ENCODE measurements at places on chromosomes 12 and 14.

DNA sequence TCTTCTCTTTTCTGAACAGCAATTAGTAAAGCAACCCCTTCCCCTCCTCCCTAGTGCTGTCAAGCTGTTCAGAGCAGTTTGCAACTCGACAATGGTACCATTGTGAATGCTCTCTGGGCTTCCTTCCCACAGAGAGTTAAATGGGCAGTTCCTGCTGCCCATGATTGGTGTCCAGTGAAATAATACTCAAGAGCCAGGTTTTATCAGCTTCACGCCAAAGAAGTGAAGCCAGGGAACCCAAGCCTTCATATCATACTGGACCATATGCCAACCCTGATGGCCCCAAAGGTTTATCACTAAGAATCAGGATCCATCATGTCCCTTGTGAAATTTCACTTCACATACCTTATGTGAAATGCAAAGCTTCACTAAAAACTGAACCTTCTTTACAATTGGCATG lies 24.7 kb downstream of the INSM2 start:
- DNase-seq = no peak

- no peak for DNase-seq
These were observed 124.8 kb upstream of the WSCD2 start for GRCh38 chr12:108004319-108004718.

DNA sequence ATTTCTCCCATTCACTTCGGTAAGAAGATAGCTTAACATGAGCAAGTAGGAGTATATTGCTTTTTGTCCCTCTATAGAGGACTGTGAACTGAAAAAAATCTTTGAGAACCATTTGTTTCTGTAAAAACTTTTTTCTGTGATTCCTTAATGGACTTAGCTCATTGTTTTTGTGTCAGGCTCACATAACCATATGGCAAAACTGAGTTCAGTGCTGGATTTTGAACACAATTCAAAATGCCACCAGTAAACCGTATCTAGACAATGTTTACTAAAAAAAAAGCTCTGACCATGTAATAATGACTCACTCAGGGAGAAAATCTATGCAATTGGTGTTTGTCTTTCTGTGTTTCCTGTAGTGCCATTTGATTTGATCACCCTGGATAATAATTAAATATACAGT lies 5.2 kb downstream of the TRHDE start:
- no peak for DNase-seq

GRCh38 chr12:51306507-51306906 lies 17.5 kb downstream of the BIN2 start:
- DNase-seq = no peak

DNA sequence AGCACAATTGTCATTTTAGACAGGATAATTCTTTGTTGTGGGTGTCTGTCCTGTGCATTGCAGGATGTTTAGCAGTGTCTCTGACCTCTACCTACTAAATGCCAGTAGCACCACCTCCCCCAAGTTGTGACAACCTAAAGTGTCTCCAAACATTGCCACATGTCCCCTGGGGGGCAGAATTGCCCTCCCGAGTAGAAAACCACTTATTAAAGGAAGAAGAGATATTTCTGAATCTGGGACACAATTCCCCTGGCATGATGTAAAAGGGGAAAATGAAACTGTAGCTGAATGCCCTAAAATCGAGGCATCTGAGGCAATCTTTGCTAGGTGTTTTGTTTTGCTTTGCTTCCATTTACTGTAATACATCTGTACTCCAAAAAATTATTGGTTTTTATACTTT lies 116.8 kb upstream of the NAP1L1 start:
- DNase-seq = no peak

DNA sequence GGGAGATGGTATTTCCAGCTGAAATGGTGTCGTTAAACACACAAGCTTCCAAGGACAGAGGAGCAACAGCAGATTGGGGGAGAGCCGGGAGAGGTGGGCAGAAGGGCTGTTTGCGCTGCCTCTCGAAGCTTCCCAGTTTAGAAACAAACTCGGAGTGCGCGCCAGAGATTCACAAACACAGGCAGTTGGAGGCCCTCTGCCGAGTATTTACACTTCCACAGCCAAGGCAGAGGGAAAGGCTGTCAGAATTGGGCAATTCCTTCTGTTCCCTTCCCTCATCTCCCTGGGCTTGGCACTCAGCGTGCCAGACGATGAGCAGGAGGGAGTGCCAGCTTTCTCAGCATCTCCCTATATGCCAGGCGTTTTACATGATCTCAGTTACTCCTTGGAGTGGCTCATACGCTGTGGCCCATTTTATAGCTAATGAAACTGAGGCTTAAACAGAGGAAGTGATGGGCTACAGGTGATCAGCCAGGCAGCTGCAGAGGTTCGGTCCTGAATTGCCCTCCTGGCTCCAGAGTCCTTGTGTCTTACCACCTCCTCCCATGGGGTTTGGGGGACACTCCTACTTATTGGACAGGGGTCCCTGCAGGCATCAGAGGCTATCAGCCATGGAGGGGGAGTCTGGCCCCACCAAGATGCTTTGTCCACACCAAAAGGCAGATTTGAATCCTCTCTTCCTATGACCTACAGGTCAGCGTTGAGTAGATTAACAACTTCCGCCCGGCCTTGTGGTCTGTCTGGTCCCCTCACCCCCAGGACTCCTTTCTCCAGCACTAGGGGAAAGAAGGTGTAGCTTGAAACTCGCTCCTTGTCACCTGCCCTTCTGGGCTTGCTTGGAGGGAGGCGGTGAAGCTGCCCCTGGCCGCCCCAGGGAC lies 3.1 kb downstream of the FAM222A start:
- DNase-seq = no peak

- no peak for DNase-seq
These were observed 8.1 kb downstream of the GAPDH start for GRCh38 chr12:6542209-6543009.

- peak; percentile 1 for DNase-seq
These were observed 218.8 kb upstream of the BMP4 start for GRCh38 chr14:54175298-54175942.

DNA sequence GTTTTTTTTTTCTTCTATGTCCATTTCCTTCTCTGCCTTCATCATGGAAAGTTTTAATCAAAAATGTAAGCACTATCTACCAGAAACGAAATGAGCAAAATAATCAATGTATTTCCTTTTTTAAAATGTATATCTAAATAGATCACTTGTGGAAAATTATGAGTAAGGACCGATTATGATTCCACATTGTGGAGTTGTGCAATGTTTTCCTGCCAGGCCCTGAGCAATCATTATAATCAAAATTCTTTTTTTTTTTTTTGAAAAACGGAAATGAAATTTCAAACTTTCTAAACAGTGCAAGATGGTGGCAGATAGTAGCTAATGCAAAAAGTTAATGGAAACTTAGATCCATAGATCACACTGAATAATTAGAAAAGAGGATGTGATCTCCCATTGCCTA lies 1074.6 kb upstream of the TMEM132C start:
- DNase-seq = no peak

GRCh38 chr12:65986047-65986446 lies 144.5 kb downstream of the LLPH start:
- no peak for DNase-seq

- no peak for DNase-seq
These were observed 23.3 kb upstream of the SLC6A12 start for GRCh38 chr12:237026-237815.

DNA sequence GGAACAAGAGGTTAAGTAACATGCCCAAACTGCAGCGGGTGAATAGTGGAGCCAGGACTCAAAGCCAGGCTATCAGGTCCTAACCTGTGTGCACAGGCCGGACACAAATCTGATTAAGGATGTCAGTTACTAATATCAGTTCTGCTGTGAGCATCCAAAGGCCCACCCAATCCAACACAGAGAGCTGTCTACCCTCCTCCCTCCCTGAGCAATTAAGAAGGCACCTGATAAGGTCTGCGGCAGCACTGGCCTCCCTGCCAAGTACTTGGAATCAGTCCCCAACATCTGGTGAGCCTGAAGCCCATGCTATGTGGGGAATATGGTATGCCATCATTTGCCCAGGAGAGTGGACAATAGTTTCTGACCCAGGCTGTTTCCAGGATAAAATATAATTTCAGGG lies 3.9 kb downstream of the HEBP1 start:
- DNase-seq = no peak

GRCh38 chr14:50357753-50358395 lies 38.8 kb downstream of the CDKL1 start:
- DNase-seq = no peak

GRCh38 chr12:132392389-132393244 lies 63.2 kb upstream of the GALNT9 start:
- no peak for DNase-seq

- DNase-seq = no peak
These were observed 5.5 kb upstream of the CHD4 start for GRCh38 chr12:6612652-6613014.

GRCh38 chr14:101082436-101083384 lies 179.2 kb upstream of the RTL1 start:
- no peak for DNase-seq

- DNase-seq = no peak
These were observed 64.9 kb upstream of the PCED1B start for GRCh38 chr12:47014474-47014873.

DNA sequence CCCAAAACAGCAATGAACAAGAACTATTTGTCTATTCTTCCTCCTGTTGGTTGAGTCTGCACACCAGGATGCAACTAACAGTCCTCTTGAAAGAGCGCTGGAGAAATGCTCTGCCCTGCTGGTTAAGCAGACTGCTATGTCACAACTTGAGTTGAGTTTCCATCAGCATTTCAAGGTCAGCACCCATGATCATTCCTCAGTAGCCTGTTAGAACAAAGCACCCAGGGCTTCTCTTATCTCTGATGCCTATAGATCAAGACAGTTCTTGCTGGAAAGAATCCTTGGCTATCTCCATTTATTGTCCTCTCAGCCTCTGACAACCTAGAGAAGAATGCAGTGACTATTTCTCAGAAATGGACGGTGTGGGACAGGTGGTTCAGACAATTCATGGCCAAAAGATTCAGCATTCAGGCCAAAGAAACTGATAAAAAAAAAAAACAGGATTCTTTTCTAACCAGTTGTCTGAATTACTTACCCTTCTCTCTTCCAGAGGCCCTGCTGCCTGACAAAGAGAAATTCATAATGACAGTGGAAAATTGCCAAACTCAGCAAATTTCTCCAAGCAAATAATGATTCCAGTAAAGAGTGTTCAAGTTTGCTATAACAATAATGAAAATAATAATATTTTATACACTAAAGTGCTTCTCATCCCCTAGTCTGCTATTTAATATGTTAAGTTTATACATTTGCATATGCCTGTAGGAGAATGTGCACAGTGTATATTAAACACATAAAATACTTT lies 306.7 kb downstream of the EMP1 start:
- no peak for DNase-seq

DNA sequence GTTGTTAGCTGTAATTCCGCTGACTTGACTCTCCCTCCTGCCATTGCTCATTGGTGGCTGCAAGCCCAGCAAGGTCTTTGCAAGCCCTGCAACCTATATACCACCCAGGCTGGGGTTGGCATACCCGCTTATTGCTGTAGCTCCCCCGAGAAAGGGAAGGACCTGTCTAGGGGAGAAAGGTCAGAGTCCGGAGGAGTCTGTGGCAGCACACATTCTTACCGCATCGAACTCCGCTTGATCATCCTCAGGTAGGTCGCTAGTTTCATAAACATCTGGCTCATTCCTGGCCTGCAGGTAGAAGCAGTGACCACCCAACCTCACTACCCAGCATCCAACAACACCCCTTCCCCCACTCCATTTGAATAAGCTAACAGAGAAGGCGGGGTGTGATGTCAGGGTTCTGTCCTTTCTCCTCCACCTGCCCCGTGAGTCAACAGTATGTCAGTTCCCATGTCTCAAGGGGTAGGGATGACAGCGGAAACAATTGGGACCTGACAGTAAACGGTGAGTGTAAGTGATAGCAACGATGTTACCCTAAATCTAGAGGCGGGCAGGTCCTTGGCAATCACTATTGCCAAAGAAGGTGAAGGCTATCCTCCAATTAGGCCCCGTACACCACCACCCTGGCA lies 1.1 kb downstream of the DCTN2 start:
- no peak for DNase-seq

DNA sequence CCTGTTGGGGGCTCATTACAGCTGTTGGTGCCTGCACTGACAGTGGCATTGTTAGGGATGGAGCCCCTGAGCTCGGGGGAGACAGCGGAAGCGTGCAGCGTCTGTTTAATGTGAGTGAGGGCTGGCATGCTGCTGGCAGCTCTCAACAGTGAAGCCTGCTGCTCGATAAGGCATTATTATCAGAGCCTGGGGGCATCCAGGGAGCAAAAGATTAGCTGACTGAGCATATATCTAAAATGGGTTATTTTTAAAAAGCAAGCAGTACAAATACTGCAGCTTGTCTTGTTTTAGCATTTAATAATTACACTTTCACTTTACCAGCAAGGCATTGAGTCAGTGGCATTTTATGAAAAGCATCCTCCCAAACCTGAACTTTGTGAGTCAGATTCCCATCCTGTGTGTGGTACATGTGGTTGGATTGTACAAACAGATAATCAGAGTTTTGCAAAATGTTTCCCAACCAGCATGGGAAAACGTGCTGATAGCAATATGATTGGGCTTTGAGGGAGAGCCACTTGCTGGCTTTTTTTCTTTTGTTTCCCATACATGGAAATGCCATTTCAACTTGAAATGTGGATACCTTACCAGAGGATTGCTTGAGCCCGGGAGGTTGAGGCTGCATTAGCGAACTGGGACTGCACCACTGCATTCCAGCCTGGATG lies 150.8 kb downstream of the PRKCH start:
- DNase-seq = no peak

DNA sequence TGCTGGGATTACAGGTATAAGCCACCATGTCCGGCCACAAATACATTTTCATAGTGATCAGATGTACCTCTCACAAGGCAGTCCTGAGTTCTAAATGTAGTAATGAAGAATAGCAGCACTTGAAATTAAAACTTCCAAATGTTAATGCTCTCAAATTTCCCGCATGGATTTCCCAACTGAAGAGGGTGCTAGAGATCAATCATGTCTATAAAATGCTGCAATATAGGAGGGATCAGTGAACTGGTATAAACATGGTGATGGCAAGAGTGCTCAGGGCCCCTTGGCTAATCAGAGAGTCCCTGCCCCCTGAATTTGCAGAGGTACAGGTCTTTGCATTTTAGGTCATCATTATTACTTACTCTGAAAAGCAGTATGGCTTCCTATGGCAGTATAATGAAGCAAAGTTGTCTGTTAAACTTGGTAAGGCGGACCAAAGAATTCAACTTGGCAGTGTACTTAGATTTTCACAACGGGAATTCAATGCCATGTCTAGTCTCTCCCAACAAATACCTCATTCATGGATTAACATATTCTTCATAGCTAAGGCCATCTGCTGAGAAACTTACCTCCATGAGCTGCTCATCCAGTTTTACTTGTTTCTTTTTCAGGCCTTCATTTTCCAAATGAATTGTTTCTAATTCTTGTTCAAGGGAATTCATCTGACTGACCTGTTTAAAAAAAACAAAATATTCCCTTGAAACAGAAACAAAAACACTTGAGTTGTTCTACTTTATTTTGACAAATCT lies 67.0 kb upstream of the SAV1 start:
- no peak for DNase-seq

DNA sequence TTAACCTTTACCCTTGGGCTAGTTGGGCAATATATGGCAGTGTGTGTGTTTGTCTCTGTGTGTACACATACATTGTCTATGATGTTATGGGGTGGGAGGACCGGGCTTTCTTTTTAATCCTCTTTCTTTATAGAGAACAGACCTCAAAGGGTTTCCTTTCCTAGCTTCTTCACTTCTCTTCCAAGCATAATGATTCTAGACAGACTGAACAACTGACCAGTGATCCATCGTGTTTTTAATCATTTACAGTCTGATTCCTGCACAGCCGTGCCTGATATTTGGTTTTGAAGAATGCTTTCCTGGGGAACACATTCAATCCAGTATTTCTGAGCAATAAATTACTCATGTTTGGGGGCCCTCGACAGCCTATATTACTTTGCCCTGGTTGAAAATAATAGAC lies 481.1 kb upstream of the DCN start:
- DNase-seq = no peak

All from stimulated activated CD8-positive, alpha-beta memory T cell treated with anti-CD3 and anti-CD28 coated beads, Interleukin-4, amount 100 ng/mL, for 24 hours (primary cell).